ENCODE measurements at places on chromosomes 7 and 10. TPM values are rescaled to one million over a fixed set of nuclear protein-coding genes. Genes with fewer than 3 reads are reported as not detected.

GRCh38 chr7:89223900-89224395, 428.4 kb upstream of the TEX47 start:
- no peaks in the 10 kb centered on the region for H3K4me1 ChIP-seq
- H3K27me3 ChIP-seq = no peaks in the 10 kb centered on the region
- H3K27ac ChIP-seq = no peak overlapping the region
- no peak overlapping the region for H3K4me3 ChIP-seq
- DNase-seq = no peak

- H3K36me3 ChIP-seq = no peaks in the 10 kb centered on the region
- no peak overlapping the region for H3K27ac ChIP-seq
- DNase-seq = no peak
- no peak overlapping the region for H3K4me3 ChIP-seq
- H3K27me3 ChIP-seq = no peaks in the 10 kb centered on the region
- peaks cover 3% of the 10 kb centered on the region for H3K4me1 ChIP-seq
Observed at GRCh38 chr7:75690121-75690523, 48.6 kb downstream of the HIP1 start.

DNA sequence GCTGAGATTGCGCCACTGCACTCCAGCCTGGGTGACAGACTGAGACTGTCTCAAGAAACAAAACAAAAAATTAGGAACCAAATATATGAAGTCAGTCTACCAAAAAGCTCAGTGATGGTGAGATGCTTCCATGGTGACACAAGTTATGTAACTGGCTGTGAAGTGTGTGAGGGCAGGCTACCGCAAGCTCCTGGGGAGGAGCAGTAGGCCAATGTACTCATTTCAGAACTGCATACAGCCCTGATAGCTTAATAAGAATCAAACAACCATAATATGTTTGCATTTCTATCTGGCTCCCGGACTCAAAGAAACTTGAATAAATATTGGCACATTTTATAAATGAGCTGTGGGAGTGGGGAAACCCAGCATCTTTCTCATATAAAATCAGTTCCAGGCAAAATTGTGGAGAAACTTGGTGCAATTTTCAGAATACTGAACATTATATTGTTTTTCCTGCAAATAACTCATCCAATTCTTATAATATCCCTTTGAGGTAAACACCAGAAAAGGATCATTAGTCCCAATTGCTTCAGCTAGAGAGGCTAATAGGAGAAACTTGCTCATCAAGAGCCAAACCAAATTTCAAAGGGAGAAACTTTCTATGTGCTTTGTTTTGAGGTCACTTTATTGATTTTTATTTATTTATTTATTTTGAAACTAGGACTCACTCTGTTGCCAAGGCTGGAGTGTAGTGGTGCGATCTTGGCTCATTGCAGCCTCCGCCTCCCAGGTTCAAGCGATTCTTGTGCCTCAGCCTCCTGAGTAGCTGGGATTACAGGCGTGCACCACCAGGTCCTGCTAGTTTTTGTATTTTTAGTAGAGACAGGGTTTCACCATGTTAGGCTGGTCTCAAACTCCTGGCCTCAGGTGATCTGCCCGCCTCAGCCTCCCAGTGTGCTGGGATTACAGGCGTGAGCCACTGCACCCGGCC, 127.0 kb downstream of the SORCS1 start:
- H3K4me1 ChIP-seq = no peaks in the 10 kb centered on the region
- no peak overlapping the region for H3K27ac ChIP-seq
- no peaks in the 10 kb centered on the region for H3K36me3 ChIP-seq
- no peak for DNase-seq
- H3K4me3 ChIP-seq = no peak overlapping the region

GRCh38 chr10:80194373-80195045, 10.8 kb downstream of the ANXA11 start:
- H3K36me3 ChIP-seq = peaks cover 42% of the 10 kb centered on the region
- H3K27me3 ChIP-seq = no peaks in the 10 kb centered on the region
- no peak overlapping the region for H3K4me3 ChIP-seq
- no peak overlapping the region for H3K27ac ChIP-seq

- no peaks in the 10 kb centered on the region for H3K36me3 ChIP-seq
- H3K27ac ChIP-seq = no peak overlapping the region
- H3K27me3 ChIP-seq = no peaks in the 10 kb centered on the region
- no peak for DNase-seq
- no peaks in the 10 kb centered on the region for H3K4me1 ChIP-seq
Observed at GRCh38 chr7:2812114-2812487, 32.0 kb downstream of the GNA12 start.

- H3K4me3 ChIP-seq = no peak overlapping the region
- no peak for DNase-seq
- H3K36me3 ChIP-seq = no peaks in the 10 kb centered on the region
- H3K4me1 ChIP-seq = no peaks in the 10 kb centered on the region
- no peaks in the 10 kb centered on the region for H3K27me3 ChIP-seq
- no peak overlapping the region for H3K27ac ChIP-seq
Observed at GRCh38 chr7:47349401-47349800, 232.5 kb downstream of the TNS3 start.

Gene MAGI2
- 0.09 TPM for total RNA-seq

Gene FKBP14
- 5.2 TPM for total RNA-seq
